ENCODE measurements at places on chromosomes 11 and 22.

- no peak for DNase-seq
These were observed 30.6 kb downstream of the SCGB1A1 start for GRCh38 chr11:62449451-62449851.

- DNase-seq: no peak
These were observed 868 bp downstream of the TEF start for GRCh38 chr22:41382610-41383009.

- no peak for DNase-seq
These were observed 65.9 kb downstream of the PRR5L start for GRCh38 chr11:36361901-36362391.

DNA sequence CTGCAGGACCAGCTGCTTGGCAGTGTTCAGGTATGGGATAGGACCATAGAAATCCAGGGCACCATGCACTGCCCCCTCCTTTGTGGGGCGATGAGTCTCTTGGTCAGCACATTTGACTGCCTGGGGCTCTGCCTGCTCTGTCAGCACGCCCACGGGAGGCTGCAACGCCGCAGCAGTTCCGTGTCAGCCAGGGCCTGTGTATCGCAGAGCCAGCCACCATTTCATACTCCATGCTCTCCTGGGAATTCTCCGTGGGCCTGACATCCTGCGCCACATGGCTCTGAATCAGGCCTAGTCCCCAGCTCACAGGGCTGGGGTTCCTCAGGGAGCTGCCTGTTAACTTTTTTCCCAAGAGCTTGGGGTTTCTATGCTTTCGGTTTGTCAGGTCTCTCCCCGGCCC is 16.9 kb upstream of the RELT start:
- no peak for DNase-seq

DNA sequence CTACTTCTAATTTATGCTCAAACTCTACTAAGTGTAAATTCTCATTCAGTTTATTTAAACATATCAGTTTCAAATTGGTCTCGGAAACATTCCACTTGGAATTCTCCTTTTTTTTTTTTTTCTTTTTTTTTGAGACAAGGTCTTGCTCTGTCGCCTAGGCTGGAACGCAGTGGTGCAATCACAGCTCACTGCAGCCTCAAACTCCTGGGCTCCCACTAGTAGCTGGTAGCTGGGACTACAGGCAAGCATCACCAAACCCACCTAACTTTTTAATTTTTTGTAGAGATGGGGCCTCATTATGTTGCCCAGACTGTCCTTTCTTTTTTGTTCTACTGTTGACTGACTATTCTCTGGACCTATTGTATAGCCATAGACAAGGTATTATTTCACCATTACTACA is 33.3 kb upstream of the CCDC81 start:
- no peak for DNase-seq

DNA sequence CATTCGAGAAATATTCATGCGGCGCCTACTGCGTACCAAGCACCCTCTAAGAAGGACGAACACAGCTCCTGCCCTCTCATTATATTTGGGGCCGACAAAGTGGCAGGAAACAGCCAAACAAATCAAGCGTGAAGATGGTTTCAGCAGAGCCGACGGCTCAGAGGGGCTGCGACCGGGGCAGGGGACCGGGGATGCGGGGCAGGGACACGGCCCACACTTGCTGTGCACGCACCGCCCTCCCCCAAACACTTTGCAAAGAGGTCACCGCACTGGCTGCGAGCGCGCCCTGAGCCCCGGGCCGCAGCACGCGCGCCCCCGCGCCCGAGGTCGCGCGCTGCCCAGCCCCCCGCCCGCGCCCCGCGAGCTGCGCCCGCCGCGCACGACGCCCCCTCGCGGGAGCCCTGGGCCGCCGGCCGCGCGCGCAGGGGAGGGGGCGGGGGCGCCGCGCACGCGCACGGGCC is 255 bp upstream of the SYNGR1 start:
- DNase-seq: peak; percentile 12

DNA sequence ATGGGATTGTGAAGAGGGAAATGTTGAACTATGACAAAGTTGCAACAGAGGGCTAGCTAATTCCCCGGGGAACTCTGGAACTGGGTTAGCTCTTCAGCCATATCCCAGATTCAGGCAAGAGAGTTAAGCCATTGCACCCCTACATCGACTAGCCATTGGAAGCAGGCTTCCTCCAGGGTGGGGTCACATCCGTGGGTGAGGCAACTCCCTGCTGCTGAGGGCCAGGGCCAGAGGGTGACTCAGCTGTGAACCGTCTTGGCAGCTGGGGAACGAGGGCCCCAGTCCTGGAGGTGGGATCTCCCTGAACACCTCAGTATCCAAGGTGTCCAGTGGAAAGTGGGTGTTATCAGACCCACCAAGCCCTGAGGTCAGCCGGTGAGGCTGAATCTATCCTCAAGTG is 41.1 kb downstream of the RPS6KA4 start:
- DNase-seq: no peak

DNA sequence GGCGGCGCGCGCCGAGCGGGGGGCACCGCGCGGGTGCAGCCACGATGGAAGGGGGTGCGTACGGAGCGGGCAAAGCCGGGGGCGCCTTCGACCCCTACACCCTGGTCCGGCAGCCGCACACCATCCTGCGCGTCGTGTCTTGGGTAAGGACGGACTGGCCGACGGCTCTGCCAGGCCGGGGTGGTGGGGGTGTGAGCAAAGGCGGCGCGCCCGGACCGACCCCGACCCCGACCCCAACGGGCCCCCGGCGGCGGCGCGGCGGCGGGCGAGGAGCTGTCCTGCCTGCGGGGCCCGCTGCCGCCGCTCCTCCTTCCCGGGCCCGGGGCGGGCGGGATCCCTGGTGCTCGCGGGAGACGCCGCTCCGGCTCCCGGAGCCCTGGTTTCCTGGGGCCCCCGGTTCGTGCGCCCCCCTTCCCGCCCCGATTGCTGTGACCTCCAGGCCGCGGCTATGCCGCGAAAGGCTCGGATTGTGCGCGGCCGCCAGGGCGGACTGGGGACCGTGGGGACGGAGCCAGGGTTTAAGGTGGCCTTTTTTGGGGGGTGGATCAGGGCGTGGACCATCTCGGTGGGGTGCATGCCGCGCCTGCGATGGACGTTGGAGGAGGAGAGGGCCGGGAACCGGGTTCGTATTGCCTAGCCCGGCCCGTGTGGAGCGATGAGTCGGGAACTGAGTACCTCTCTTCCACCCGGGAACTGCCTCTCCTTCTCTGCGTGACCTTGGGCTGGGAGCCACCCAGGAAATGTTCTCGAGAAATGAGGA is at the start of gene SYNGR1:
SYNGR1 (plus strand) TSS at position 25 of the 760 bp plus-strand sequence; CDS start at position 45, 20 bp downstream.
- DNase-seq: no peak

DNA sequence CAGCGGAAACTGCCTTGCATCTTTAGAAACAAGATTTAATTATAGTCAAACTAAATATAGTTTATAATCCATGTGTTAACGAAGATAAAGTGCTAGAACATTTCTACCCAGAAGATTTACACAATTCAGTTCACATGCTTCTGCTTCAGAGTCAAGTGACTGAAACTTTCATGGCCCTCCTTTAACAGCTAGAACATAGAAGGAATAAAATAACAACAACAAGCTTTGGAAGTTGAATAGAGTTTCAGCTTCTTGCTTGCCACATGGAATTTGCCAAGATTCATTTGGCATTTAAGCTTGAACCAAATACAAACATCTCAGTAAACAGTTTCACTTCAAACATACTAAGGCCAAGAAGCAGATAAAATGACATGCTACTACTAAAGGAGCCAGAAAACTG is 676.3 kb upstream of the ANO3 start:
- DNase-seq: no peak

GRCh38 chr22:46484861-46485595 is 52.4 kb downstream of the CELSR1 start:
- no peak for DNase-seq

DNA sequence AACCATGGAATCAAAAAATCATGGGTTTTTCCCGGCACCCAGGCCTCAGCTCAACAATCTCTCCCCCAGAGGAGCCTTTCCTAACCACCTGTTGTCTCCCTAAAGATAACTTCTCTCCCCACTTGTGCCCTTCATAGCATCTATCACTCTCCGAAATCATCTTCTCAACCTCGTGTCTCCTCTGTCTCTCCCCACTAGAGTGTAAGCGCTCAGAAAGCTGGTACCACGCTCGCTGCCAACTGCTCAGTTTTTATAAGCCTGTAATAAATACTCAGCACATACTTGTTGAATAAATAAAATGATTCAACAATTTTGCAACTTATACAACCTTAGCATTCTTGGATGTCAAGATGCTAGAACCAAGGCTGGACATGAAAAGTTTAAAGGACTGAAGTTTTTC is 185.2 kb downstream of the BCR start:
- no peak for DNase-seq

GRCh38 chr22:26845021-26845743 is 187.8 kb downstream of the MIAT start:
- peak; percentile 30 for DNase-seq

GRCh38 chr11:34203377-34203871 is 98.0 kb downstream of the NAT10 start:
- no peak for DNase-seq

DNA sequence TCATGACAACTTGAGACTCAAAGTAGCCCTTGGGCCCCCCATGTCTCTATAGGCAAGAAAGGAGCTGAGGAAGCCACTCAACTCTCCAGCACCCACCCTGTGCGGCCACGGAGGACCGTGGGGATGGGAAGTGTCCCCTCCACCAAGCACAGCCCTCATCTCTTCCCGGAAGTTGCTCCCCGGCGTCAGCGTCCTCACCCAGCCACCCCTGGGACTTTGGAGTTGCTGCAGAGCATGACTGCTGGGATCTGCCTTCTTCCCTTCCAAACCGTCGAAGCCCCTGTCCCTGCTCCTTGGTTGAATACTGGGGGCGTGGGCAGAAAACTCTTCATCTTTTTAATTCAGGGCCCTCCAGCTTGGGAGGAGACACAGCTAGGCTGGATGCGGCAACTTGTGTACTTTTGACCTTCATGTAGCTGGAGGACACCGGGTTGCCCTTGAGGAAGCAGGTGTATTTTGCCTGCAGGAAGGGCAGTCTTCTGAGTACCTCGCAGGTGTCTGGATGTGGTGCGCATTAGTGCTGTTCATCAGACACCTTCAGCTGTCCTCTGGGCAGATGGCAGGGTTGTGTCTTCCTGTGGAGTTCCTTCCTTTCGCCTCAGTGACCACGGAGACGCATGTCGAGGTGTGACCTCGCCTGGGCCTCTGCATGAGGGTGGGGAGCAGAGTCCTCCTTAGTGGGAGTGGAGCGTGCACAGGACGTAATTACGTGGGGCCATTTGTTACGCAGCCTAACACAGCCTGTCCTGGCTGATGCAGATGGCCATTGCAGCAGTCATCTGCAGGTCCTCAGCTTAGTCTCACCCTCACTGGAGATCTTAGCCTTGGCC is 12.2 kb upstream of the IFITM3 start:
- DNase-seq: no peak

GRCh38 chr11:122204206-122204605 is 88.2 kb upstream of the BLID start:
- DNase-seq: no peak

DNA sequence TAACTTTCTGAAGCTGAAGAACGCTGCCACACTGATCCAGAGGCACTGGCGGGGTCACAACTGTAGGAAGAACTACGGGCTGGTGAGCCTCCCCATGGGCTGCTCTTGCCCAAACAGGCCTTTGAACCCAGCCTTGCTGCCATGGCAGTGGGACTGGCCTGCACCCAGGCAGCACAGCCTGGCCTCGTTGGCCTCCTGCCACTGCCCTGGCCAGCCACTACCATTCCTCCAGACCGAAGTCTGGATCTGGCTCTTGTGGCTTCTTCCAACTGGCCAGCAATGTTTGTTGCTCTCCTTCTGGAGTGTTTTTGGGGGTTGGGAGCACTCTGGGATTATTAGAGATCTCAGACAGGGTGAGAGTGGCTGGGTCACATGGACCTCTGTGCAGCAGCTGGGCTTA is 51.0 kb downstream of the MYO7A start:
- no peak for DNase-seq

DNA sequence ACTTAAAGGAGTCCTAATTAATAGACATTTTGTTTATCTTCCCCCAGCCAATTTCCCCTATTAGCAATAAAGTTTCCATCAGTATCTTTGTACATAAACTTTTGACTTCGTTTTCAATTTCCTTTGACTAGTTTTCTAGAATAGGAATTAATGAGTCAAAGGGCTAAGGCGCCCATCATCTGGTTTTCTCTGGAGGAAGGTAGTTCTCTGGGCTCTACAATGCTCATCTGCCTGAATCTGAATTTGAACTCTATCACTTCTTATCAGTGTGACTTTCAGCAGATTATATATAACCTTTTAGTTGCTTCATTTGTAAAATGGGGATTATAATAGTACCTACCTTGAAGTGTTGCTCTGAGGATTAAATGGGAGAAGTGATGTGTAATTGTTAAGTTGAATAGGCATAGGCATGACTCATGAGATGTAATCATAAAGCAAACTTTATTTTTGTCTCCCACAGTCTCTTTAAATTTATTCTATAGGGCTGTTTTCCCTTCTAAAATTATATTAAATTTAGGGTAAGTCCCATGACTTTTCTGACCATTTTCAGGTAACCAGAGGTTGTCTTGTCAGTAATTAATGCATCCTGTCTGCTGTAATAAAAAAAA is 5.8 kb upstream of the TUB start:
- no peak for DNase-seq

- no peak for DNase-seq
These were observed 14.1 kb upstream of the GAS2L1 start for GRCh38 chr22:29292379-29292778.
